ENCODE measurements at places on chromosomes 7 and 10.
A peak's percentile ranks its signal among the peaks of the same experiment; 100 is the strongest.

GRCh38 chr7:94913391-94913790 is 6.0 kb downstream of the PPP1R9A start:
- DNase-seq: no peak

- DNase-seq: peak; percentile 70
These were observed 47.9 kb upstream of the SLC35B4 start for GRCh38 chr7:134364619-134365037.

DNA sequence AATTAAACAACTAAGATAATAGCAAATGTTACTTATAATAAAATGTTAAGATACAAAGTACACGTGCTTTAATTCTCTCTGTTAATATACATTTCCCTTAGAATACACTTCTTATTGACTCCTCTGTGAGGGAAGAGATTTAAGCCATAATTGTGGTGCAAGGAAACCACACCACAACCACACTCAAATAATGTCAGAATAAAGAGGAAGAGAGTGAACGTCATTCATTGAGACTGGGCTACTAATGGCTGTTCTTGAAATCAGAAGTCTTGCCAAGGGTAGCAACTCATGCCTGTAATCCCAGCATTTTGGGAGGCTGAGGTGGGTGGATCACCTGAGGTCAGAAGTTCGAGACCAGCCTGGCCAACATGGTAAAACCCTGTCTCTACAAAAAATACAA is 10.0 kb downstream of the FAM171A1 start:
- DNase-seq: no peak

DNA sequence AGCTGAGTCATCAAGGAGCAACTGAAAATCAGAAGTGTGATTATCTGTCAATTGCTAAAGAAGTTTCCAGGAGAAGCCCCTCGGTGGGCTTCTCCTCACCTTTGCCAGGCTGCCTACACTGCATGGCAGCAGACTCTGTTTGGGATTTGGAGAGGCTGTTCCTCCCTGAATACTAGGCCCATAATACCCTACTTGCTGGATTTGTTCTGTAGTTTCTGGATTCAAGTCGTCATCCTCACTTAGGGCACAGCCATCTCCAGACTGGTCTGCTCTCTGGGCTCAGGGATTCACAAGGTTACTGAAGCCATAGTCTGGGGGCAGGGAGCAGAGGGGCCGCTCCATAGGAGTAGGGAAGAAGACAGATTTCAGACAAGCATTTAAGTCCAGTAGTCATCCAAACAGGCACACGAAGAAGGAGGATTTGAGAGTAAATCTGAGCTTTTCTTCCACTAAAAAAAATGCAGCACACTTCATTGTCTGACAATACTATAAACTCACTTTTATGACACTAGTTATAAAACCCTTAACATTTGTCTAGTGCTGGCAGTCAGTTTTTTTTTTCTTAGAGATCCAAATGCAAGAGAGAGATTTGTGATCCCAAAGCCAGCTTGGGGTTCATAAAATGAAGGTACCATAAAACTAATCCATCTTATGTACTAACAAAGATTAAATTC is 723.3 kb downstream of the GRID1 start:
- DNase-seq: no peak

DNA sequence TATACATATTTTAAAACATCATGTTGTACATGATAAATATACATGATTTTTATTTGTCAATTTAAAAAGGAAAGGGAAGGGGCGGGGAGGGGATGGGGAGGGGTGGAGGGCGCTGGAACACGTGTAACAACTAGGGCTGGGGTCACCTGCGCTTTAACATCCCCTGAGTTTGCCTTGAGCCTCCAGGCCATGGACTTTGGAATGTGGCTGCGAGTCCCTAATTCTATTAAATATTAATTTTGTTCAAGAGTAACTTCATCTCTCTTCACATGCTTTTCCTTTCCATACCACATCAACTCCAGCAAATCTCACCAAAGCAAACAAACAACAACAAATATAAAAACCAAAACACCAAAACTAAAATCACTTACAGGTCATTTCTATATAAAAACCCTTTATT is 10.6 kb downstream of the IFIT5 start:
- no peak for DNase-seq

GRCh38 chr10:73601486-73601921 is 10.4 kb upstream of the USP54 start:
- no peak for DNase-seq

DNA sequence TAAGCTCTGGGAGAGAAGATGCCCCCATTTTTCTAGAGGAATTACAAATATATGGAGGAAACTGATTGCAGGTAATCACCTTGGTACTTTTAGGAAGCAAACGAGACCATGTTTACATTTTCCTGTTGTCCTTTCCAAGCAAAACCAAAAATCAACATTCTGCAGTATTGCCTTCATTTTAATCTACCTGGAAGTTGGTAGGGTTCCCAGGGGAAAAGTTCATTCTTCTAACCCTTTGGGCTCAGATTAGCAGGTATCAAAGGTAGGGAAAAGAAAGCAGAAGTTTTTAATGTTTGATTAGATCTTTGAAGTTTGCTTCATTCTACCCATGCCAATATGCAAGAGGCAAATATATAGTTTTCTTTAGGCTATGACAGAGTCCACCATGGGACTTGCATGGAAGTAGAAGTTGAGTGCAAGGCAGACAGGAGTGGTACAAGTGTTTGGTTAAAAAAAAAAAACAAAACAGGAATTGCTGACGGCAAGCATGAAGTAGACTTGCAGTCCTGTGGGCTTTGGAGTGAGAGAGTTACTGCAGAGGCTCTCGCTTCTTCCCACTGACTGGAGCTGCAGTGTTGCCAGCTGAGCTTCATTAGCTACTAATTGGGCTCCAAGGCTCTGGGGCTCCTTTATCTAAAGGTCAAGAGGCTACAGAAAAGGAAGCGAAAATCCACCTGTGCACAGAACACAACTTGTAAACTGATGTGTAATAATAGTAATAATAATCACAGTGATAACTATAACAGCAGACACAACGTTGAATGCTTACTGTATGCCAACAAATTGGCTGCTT is 28.9 kb upstream of the ASAH2 start:
- no peak for DNase-seq
